Activated B cell treated with CpG ODN at 0.5 μM for 24 hours (primary cell): ENCODE measurements at places on chromosomes 7 and 10. TPM values are rescaled to one million over a fixed set of nuclear protein-coding genes. Genes with fewer than 3 reads are reported as not detected.

GRCh38 chr7:24717694-24718320 lies 39.5 kb downstream of the GSDME start:
- DNase-seq: no peak

GRCh38 chr7:11587814-11588213 lies 244.2 kb downstream of the THSD7A start:
- DNase-seq: no peak

DNA sequence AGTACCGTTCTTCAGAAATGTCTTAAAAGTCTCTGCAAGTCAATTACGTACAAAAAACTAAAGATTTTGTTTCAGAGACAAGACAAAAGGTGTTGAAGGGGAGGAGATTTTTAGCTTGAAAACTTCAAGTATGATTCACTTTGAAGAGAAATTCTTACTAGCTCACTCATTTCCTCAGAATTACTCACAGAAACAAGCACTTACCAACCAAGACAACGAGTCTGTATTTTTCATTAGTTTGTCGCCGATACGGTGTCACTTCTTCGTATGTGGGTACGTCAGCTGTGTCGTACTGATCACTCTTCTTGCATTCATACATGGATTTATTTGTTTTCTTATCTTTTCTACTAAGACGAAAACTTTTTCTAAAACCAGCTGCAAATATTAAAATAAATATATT lies 90.6 kb upstream of the ODAD2 start:
- DNase-seq: no peak

- no peak for DNase-seq
Measured at GRCh38 chr7:100407285-100408180, 21.0 kb downstream of the ZCWPW1 start.

DNA sequence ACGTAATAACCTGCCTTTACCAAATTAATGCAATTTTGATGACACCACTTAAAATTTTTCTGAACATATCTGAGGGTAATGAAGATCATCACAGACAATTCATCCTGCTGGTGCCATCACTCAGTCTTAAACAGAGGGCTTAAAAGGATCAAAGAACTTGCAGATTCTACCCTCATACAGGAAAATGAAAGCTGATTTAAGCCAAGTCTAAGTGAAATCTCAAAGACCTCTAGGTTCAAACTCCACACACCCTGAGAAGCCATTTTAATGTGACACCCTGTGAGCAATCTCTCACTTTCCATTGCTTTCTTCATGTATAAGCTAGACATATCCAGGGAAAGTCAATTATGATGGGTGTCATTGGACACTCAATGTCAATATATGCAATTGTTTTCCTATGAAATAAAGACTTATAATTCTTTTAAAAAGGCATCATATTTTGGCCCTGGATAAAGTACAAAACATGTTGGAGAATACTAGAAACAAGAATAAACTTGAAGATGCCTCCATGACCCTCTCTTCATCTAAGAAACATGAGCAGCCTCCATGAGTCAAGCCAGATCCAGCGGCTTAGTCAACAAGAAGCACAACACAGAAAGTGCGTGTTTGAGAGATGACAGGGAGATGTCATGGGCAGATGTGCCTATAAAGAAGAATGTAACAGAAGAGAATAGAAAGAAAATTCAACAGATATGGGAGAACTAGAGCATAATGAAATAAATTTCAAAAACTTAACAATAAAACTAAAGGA lies 291.9 kb downstream of the PARD3 start:
- DNase-seq: no peak

DNA sequence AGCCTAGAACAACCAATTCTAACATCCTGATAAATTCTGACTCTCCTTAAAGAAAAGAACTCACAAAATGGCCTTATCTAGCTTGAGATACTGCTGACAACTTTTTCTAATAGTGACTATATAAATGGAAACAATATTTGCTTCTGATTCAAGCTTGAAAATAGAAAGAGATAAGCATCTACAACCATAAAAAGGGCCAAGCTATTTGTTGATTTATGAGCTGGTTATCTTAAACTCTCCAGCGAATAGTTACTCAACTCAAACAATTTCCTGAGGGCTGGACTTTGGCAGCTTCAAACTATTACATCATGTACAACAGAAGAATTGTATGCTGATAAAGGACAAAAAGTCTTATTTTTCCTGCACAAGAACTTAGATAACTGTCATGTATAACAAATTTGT lies 4.6 kb downstream of the USP54 start:
- DNase-seq: no peak

DNA sequence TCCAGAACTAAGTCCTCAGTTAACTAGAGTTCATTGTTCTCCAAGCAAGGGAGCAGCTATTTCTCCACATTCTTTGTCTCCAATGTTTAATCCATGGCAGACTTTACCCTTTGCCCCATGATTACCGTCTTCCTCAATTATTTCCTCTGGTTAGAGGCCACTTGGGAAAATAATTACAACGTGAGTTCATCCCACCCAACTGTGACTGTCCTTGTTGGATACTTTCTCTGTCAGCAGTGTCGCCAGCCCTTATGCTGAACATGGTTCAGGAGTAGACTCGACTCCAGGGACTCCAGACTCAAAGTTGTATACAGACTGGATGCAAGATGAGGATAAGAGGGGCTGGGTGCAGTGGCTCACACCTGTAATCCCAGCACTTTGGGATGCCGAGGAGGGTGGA lies 17.1 kb upstream of the SEPHS1 start:
- no peak for DNase-seq

Gene PDE6C
- not detected in 2 replicates for total RNA-seq

Gene RPP38
- 21.2 and 27.9 TPM in 2 replicates for total RNA-seq

Gene SPDYE2B
- not detected in 2 replicates for total RNA-seq
